ENCODE measurements at places on chromosomes 5 and 9.

GRCh38 chr9:34047864-34048726 is 592 bp downstream of the UBAP2 start:
- DNase-seq: peak; percentile 16

DNA sequence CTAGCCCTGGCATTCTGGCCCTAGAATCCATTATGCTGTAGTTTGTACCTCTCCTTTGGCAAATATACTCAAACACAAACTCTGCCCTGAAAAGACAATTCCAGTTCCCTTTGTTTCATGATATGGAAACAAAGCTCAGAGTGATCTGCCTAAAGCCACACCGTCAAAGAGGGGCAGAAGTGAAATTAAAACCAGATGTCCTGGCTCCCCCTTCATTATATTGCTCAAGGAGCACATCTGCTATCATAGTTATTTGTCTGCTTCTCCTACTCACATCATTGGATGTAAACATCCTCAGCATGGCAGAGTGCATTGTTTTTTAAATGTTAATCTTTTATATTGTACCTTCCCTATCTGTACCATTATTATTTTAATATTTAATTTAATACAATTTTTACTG is 266.7 kb upstream of the SMARCA2 start:
- DNase-seq: no peak

- peak; percentile 22 for DNase-seq
These were observed 627 bp downstream of the ARRDC1 start for GRCh38 chr9:137606005-137606621.

- no peak for DNase-seq
These were observed 880 bp downstream of the CARD19 start for GRCh38 chr9:93096811-93097382.

DNA sequence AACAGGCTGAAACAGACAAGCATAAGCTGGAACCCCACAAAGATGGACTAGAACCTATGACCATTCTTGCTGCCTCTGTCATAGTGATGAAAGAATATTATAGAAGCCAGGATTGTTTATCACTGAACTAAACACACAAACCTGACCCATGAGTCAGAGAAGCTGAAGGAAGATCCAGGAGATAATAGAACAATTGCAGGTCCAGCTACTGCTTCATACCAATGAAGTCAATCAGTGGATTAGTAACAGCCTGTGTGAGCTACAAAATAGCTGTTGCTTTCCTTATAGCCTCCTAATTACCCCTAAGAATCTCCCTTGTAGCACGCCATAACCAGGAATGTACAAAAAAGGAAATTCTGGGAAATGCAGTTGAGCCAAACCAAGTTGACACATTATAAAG is 459.9 kb upstream of the ZNF462 start:
- no peak for DNase-seq

DNA sequence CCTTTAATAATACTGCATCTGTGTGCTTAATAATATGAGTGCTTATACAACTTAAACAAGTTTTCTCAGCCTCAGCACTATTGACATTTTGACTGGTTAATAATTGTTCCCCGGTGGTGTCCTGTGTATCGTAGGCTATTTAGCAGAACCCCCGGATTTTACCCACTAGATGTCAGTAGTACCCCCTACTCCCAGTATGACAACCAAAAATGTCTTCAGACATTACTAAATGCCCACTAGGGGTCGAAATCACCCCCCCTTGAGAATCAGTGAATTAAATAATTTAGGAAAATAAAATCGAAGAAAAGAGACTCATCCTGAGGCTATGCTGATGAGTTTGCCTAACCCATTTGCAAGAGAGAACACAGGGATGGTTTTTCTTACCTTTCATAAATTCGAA is 166.3 kb downstream of the ATP10B start:
- no peak for DNase-seq

DNA sequence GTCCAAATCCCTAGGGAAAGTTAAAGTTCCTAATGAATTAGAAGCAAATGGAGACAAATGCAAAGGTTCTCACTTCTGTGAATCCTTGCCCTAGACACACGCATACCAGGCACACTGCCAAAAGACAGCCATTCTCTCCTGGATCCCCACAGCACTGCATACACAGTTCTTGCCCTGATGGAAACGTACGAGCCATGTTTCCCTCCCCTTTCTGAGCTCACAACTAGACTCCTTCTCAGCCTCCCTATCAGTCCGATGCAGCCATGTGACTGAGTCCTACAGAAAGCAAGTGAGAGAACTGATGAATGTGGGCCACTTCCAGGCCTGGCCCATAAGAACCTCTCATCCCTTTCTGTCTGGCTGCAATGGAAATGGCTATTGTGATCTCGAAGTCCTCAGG is 92.0 kb downstream of the ZNF608 start:
- no peak for DNase-seq

- no peak for DNase-seq
These were observed 13.7 kb upstream of the PSMB7 start for GRCh38 chr9:124428751-124429529.

DNA sequence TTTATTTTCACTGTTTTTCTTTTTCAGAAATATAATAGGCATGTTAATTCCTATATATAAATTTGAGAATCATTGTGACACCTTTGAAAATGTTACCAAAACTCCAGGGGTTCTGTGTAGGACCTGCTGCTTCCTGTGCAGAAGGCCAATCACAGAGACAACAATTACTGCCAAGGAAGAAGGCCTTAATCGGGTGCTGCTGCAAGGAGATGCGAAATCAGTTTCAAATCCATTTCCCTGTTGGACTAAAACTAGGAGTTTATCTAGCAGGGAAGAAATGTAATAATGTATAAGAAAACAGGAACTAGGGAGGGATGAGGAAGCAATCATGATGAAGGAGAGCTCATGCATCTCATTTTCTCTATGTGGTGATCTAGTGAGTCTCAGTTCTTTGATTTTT is 209.7 kb upstream of the NUDT12 start:
- no peak for DNase-seq

DNA sequence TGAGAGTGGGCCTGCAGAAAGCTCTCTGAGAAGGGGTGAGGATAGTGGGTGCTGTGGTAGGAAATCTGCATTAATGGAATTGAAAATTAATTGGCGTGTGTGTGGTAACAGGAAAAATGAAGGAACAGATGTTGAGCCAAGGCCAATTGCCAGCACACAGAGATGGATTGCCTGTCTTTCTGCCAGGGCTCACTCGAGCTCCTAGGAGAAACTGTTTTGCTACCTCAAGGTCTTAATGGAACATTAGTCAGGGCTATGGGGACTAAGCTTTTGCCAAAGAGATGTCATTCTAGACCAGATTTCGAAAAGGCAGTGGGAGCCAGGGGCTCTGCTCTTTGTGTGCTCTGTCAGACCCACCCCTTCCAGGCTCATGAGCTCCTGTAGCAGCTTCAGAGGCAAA is 124.0 kb upstream of the EFNA5 start:
- DNase-seq: no peak

DNA sequence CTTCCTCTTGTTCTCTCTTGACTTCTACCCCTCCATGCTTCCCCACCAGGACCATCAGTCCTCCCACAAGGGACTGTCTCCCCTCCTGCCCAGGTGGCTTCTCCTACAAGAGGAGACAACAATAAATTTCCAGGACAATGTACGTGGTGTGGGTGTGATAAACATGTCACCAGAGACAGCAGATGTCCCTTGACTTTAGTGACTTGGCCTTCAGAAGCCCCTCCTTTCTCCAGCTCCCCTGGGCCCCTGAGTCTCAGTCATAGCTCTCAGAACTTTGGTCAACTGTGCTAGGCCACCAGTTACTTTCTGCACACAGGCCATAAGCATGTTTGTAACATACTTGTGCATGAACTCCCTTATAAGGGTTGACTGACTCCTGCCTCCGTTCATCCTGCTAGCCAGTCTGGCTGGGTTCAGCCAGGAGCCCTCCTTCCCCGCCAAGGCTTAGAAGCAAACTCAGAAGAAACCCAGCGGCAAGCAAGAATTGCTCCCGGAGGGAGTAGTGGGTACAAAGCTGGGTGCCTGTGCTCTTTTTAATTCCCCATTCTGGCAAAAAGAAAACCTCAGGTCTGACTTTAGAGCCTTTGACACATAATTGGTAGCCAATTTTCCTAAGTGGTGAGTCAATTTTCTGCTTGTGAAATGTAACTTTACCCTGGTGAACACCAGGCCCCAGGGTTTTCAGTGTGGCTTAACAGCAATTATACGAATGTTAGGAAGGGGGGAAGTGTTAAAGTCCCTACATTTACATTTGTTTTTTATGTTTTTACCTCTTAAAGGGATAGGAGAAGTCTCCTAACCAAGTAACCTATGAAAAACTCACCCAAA is 49.2 kb downstream of the EBF1 start:
- no peak for DNase-seq

GRCh38 chr5:124140060-124140459 is 606.4 kb downstream of the ZNF608 start:
- DNase-seq: no peak

DNA sequence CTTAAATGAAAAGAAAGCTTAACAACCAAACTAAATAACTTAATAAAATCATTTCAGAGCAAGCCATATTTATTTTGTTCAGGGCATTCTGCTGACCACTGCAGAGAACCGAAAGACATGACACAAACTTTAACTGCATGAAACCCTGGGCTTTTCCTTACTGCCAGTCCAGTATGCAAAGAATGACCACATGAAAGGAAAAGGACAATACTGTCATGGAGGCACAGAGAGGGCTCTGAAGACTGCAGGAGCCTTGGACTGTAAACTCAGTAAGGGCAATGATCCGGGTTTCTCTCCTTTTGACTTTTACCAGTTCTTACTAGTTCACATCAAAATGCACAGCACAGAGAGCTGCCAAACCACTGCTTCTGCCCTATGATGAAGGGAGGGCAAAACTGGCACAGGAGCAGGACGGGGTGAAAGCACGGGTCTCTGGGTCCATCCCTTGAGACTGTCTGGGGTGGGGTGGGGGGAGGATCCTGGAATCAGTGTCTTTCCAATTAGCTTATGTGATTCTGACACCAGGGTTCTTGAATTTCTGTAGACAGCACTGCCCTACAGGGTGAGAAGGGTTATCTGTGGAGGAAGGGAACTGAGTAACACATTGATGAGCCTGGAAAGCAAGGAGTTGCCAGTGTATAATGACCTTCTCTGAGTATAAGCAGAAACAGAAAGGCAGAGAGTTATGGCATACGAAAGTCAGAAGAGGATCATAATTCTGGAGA is 44.7 kb downstream of the RNF130 start:
- DNase-seq: no peak

DNA sequence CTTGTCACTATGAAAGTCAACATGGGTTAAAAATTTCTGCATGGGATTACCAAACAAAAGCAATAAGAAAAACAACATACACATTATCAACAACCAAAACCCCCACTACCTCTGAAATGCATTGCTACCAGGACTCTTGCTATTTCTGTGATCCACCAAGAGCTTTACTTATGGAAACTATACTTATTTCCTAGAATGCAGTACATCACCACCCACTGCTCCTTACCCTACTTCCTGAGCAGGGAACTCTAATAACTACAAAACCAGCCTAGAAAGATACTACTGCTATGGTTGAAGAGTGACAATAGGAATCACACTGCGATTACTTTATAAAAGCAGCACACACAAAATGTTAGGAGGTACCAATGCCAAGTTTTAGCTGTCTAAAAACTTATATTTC is 22.2 kb downstream of the LURAP1L start:
- DNase-seq: no peak

GRCh38 chr5:158701007-158701391 is 398.7 kb downstream of the EBF1 start:
- DNase-seq: no peak

DNA sequence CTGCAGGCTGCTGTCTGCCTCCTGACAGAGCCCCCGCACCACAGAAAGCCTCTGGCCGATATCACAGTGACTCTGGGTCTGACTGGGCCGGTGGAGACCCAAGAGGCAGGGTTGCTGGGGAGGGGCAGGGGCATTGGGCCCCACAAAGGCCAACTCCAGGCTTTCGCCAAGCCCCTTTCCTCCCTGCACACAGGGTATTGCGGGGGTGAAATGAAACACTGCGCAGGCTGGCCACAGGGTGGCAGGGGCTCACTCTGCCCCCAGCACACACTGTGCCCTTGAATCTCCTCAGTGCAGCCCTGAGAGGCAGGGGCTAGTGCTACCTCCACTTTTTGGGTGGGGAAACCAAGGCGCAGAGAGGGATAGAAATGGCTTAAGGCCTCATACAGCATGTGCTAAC is 44.6 kb downstream of the BARX1 start:
- DNase-seq: no peak

GRCh38 chr5:138366632-138367382 is 14.3 kb downstream of the KDM3B start:
- no peak for DNase-seq

- DNase-seq: no peak
These were observed 14.9 kb downstream of the FAM151B start for GRCh38 chr5:80502800-80503199.

GRCh38 chr9:133263557-133263956 is 11.4 kb downstream of the ABO start:
- no peak for DNase-seq

DNA sequence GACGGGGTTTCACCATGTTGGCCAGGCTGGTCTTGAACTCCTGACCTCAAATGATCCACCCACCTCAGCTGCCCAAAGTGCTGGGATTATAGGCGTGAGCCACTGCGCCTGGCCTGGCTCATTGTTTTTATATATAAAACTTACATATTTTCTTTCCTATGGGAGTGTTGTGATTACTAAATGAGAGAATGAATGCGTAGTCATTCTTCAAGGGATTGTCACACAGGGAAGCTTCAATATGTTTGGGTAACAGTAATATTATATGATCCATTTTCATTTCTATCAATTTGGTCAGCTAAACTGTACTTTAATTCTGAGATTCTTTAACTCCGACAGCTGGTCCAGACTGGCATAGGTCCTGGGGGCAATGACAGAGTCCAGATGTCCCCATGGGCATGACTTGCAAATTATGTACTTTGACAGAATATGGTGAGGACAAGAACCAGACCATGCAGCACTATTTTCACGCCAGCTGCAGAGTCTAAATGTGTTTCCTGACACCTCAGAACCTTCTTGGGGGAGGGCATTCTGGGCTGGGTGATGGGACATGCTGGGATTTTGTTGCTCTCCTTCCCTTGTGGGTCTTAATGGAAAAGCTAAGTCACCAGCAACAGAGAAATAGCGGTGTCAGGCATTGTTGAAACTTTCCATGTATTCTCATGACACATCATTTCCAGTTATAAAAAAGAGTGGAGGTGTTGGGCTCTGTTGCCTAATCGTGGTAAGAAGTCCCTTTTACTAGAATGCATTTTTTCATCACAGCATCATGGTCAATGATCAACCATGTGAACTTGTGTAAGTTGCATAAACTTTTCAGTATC is 40.9 kb upstream of the TNC start:
- DNase-seq: no peak

DNA sequence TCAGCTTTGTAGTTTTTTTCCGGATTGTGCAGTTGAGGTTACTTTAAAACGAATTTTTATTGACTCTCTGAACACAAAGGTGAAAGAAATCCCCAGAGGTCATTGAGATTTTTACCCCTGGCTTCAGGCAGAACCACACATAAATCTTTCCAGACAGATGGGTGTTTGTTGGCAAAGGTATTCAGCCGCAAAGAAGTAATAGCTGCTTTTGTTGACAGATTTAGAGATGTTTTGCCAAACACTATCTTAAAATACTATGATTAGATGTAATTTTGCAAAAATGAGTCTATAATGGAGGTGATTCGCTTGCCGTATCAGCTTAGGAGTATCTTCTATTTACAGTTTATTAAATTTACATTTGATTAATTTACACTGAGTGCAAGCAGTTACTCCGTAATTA is 418.3 kb upstream of the CLINT1 start:
- DNase-seq: peak; percentile 50
